Sigmoid colon (tissue), 7 donors: ENCODE measurements at places on chromosomes 2 and 18. TPM values are rescaled to one million over a fixed set of nuclear protein-coding genes. Genes with fewer than 3 reads are reported as not detected.

DNA sequence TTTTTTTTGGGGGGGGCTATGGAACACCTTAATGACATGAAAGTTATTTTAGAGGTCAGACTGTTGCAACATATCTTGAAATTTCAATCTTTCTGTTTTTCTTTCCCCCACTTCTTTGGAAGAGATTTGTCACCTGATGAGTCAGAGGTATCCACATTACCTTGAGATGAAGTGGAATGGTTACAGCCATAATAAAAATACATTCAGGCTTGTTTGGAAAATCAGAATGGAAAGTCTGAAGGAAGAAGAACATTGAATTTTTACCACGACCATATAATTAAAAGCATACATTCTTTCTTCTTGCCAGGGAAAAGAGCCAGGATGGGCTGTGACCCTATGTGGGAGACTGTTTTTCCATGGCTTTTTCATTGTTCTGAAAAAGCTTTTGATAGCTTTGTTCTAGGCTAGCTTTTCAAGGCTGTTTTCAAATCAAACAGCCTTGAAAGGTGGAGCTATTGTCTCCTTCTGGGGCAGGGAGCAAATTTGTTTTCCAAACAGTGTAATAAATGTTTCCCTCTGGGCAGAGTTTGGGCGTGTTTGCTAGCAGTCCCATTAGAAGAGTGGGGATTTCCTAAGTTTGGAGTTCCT, 2.3 kb upstream of the GTF3C3 start:
- no peak for DNase-seq

GRCh38 chr2:79446313-79446712, 66.5 kb upstream of the CTNNA2 start:
- DNase-seq = no peak

- DNase-seq = no peak
Measured at GRCh38 chr2:236088368-236089057, 79.7 kb downstream of the GBX2 start.

Gene LONRF2
- polyA plus RNA-seq = under 0.01 TPM

Gene TFCP2L1
- 7.2 TPM for polyA plus RNA-seq

GRCh38 chr2:138395565-138396306, 105.8 kb upstream of the SPOPL start:
- DNase-seq = no peak
